ENCODE measurements at places on chromosomes 1 and 21.
A peak's percentile ranks its signal among the peaks of the same experiment; 100 is the strongest.

DNA sequence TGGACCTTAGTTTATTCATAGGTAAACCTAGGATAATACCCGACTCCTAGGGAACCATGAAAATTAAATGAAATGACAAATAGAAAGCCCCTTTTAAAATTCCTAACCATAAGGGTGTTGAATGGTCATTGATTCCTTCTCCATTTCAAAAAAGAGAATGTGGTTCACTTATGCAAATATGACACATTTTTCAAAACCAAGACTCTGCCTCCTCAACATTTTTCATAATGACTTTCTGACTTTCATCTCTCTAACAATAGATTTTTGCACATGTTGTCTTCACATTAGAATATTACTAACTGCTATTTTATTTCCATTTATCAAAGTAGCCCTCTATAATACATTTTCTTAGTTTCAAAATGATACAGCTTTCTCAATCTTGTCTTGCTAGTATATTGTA, 169.1 kb downstream of the NTNG1 start:
- DNase-seq, result no peak

GRCh38 chr1:246506674-246507481, at the start of gene SMYD3:
Gene SMYD3, minus strand, starts transcription at chr1:246507279.
- peak; percentile 88 for DNase-seq

GRCh38 chr1:241086686-241087085, 270.3 kb downstream of the RGS7 start:
- no peak for DNase-seq

GRCh38 chr1:23916209-23917131, 3.3 kb upstream of the CNR2 start:
- DNase-seq, result peak; percentile 71

DNA sequence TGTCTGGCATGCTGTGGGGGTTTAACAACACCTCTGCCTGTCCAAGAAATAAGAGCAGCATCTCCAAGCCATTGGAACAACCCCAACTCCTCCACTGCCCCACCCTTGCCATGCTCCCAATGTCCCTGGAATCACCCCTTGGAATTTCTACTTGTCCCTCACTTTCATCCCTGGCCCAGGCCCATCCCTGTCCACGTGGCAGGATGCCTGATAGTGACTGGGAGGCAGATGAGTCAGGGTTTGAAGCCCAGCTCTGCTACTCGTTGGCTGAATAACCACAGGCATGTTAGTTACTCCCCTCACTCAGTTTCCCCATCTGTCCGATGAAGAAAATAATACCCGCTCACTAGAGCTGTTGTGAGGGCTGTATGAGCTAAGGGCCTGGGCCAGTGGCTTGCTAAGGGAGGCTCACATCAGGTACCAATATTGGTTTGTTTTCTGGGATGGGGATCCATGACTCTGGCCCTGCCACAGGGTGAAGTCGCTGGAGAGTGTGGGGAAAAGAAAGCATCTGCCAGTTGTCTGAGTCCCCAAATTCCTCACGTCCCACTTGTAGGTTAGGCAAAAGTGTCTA, 99.4 kb upstream of the TLR5 start:
- DNase-seq, result no peak

GRCh38 chr1:118928739-118929554, 59.2 kb downstream of the TBX15 start:
- DNase-seq, result no peak

- DNase-seq, result peak; percentile 53
Observed at GRCh38 chr1:51583532-51583931, 33.4 kb upstream of the OSBPL9 start.

- no peak for DNase-seq
Observed at GRCh38 chr1:160453443-160453842, 53.1 kb downstream of the VANGL2 start.

DNA sequence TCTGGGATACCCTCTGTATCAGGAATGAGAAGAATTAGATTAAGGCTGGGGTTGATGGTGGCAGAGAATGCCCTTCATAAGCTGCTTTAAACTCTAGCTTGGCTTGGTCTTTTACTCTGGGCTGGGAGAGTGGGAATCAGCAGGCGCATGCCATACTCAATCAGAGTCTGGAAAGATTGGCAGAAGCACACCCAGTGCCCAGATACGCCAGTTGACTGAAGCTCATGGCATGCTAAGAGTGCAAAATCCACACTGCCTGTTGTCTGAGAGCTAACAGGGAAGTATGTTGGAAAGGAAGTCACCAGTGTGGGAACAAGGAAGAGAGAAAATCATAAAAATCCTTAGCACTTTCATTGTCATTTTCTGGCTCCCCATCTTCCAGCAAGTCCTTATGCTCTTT, 53.0 kb downstream of the HMCN1 start:
- DNase-seq, result no peak

DNA sequence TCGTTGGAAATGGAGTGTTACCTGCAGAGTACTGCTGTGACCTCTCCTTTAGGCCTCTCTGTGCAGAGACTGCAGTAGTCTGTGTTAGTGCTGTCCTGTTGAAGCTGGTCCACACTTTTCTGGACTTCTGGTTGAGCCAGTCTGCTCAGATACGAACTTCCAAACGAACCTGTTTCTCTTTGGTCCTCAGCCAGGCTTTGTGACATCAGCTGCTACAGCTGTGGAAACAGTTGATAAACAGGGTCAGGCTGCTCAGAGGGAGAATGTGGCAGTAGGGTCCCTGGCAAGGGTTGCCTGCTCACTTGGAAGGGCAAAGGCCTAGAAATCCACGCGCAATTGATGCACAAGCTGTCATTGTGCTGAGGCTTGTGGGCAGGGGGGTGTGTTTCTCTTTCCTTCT, 98.8 kb downstream of the NOS1AP start:
- no peak for DNase-seq

DNA sequence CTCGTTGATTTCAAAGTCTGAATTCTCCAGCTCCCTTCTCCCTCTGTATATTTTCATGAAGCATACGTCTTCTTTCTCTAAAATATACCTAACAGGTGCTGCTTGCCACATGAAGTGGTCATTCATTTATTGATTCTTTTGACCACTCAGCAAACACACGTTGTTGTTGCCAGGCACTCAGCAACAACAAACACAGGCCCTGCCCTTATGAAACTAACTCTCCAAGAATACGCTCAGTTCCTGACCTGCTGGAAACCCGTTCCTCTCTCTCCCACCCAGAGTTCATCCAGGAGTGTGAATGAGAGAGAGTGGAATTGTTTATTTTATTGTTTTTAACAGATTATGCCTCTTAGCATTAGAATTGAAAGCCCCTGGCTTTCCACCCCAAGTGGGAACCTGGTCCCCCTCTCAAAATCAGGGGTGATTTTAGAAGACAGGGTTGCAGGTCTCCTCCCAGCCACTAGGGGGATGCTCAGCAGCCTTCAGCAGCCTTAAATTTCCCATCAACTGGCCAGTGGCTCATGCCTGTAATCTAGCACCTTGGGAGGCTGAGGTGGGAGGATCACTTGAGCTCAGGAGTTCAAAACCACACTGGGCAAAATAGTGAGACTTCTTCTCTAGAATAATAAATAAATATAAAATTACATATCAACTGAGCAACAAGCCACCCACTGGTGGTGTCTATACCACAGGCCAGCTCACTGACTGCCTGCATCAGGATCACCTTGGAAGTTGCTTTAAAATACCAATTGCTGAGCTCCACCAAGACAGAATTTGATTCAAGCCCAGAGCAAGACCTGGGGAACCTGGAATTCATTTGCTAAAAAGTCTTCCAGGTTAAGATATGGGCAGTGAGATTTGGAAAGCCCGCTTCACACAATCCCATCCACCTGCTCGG, 181.0 kb upstream of the KLHDC7A start:
- no peak for DNase-seq

DNA sequence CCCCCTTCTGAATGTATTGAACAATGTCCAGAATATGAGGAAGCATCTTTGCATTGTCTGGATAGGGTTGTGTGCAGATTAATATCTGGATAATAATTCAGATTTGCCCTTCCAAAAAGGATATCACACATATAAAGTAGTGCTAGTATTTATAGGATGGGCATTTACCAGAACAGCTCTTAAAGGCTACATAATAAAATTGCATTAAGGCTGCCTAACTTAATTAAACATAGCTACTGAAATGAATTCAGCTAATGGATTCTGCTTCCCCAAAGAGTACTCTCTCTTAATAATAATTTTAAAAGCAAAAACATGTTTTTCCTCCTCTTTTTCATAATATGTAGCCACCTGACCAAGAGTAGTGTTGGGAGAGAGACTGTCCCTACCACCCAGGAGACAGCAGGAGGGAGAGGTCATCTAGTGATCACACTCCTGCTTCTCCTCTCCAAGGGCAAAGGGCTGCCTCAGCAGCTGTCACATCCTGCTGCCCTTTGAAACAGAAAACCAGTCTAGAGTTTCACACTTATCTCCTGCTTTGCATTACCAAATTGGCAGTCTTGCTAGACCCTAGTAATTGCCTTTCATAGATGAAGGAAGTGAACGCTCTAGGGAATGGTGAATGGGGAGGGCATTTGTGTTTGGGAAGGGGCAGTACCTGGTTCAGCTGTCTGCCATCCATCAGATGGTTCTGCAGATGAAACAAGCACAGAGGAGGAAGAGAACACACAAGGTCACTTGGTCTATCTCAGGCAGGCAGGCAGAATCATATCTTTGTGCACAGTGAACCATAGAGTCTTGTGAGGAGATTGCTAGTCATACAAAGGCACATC, 29.3 kb upstream of the DDAH1 start:
- DNase-seq, result no peak

- no peak for DNase-seq
Observed at GRCh38 chr1:115744646-115745275, 23.8 kb downstream of the CASQ2 start.

DNA sequence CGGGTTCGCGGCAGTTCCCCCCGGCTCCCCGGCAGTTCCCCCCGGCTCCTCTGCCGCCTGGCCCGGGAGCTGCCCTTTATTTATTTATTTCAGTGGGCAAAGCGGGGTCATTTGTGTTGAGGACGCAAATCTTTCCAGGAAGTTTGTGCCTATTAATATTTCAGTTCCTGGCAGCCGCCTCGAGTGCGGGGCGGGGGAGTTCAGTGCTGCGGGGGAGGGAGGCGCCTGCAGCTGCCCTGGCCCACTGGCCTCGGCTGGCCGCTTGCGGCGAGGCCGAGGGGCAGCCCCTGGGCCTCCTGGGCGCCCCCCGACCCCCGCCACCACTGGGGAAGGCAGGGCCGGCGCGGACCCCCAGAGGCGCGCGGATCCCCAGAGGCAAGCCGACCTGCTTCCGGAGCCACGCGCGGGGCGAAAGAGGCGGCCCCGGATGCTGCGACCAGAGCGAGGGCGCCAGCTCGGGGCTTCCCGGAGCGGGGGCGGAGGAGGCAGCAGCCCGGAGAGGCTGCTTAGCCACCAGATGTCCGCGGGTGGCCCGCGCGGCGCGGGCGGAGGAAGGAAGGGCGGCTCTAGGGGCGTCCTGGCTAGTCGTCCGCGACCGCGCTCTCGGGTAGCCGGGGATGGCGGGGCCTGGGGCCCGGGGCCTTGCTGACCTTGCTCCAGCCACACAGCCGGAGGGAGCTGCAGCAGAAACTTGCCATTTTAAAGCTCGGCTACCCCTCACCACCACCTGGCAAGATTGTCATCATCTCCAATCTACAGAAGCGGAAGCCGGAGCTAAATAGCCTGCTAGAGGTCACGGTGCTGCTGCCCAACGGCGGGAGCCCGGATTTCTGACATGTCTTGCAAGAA, 48.0 kb downstream of the H3-3A start:
- DNase-seq, result peak; percentile 52

- no peak for DNase-seq
Observed at GRCh38 chr1:74388855-74389254, 123.6 kb downstream of the LRRC53 start.

- DNase-seq, result no peak
Observed at GRCh38 chr21:14591377-14591776, 45.3 kb upstream of the SAMSN1 start.

DNA sequence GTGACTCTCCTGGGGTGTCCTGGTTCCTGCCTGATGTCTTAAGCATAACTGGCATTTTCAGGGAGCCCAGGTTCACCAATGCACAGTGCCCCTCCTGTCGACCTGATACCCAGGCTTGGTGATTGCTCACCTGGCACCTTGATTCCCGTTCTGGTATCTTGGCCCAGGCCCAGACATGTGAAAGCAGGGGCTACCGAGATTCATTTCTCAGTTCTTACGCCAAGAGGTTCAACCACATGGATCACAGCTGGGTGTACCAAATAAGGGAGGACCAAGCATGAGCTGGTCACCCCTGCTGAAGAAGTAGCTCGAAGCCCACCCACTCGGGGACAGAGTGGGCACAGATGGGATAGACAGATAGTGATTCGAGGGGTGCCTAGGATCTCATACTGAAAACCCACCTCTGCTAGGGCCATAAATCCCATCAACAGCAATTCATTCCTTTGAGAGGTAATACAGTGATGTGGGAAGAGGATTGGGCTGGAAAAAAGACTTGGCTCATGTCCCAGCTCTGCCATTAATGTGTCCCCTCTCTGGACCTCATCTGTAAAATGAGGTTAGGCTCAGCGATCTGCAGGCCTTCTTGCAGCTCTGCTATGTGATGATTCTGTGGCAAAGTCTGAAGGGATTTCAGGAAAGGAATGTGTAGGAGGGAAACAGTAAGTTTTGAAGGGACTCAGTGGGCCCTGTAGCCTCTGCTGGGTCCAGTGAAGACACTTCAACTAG, 2.7 kb downstream of the EPHX1 start:
- no peak for DNase-seq

DNA sequence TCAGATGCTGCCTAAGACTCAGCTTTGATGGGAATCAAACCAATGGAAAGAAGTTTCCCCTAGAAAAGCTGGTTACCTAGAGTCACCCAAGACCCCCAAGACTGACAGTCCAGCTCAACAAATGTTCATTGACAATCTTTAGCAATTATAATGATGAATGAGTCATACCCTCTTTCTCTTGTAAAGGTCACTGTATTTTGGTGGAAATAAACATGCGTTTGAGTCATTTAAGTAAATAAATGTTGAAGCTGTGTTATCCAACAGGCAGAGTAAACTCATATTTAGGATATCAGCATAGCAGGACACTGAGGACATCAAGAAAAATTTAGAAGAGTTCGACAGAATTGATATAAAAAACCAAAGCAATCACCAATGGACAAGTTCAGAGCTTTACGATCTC, 295.9 kb downstream of the RGS7 start:
- no peak for DNase-seq

DNA sequence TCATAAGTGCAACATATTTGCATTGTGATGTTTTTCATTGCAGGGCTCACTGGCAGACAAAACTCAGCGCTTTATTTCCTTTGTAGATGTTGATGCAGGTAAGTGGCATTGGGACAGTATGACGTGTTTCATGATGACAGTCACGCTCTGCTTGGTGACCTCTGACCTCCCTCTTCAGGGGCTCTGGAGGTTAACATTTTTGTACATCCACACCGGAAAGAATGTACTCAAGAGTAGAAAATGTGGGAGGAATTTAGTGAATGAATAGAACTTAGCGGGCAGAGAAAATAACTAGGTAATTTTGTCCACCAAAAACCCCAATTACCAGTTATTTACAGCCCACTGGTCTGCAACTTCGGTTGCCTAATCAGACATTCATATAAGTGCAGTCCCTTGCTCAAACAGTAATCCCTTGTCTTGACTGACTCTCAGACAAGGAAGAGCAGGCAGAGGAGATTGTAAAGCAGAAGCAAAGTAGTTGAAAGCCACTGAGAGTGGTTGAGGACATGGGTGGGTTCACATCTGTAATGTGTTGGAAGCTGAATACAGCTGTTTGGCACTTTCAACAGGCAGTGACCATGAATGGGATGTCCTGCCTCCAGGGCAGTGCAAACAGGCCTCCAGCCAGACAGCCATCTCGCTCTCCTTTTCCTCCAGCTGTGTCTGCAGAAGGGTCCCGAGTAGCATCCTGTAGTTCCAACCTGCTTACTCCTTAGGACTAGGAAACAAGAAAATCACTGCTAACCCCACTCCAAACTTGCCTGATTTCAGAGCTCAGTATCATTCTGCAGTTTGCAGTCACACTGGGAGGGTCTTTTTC, 188.9 kb downstream of the NRIP1 start:
- DNase-seq, result peak; percentile 50

Data from right forelimb (tissue), 1 donor.